Mammary epithelial cell (primary cell): ENCODE measurements at places on chromosomes 13 and 19.
A peak's percentile ranks its signal among the peaks of the same experiment; 100 is the strongest.

DNA sequence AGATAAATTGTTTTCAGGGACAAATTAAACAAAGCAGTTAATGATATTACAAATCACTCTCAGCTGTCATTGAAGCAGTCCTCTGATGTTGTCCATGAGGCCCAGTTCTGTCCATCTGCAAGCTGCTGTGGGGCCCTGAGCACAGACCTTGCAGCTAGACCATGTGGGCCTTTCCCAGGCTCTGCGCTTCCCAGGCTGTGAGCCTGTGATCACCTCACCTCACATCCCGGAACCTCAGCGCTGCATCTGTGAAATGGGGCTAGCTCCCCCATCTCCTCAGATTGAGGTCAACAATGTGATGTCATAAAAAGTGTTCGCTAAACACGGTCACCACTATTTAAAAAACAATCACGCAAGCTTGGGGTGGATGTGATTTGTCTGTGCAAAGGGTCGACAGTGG, 51.9 kb upstream of the UQCRFS1 start:
- DNase-seq, result no peak

DNA sequence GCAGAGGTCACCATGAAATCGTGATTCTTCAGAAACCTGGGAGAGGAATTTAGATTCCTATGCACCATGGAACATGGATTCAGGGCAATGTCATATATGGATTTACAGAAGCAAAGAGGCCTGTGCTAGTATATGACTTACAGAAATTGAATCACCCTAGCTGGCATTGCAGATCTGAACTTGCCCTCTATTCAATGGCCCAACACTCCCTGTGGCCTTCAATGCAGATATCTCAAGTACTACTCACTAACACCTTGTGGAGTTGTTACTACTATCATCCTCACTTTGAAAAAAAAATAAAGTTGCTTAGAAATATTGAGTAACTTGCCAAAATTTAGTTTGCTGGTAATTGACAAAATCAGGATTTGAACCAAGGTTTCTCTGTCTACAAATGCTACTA, 305.4 kb upstream of the SLITRK1 start:
- peak; percentile 33 for DNase-seq

DNA sequence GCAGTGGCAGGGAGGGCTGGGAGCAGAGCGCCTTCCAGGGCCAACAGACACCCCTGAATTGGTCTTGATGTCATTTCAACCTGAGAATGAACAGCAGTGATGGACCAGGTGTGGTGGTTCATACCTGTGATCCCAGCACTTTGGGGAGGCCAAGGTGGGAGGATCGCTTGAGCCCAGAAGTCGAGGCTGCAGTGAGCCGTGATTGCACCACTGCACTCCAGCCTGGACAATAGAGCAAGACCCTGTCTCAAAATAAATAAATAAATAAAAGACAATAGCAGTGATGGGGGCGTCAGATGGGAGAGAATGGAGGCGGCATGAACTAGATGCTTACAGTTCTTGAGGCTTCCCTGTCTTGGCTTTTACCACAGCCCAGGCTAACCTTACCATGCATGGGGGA, 46.1 kb upstream of the ONECUT3 start:
- DNase-seq, result no peak

DNA sequence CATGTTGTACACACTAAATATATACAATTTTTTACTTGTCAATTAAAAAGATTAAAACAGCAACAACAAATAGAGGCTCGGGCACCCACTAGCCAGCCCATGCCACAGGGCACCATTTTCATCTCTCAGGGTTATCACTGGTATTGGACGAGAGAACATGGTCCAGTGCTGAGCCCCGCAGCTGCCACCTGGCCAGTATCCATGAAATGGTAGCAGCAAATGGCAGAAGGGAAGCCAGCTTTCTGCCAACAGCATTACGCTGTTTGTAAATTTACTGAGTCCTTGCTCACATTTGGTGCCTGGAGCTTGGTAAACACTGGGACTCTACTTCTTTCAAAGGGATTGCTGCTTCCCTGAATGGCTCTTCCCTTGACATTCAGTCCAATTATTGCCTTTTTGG, 87.9 kb upstream of the WASF3 start:
- DNase-seq, result no peak

DNA sequence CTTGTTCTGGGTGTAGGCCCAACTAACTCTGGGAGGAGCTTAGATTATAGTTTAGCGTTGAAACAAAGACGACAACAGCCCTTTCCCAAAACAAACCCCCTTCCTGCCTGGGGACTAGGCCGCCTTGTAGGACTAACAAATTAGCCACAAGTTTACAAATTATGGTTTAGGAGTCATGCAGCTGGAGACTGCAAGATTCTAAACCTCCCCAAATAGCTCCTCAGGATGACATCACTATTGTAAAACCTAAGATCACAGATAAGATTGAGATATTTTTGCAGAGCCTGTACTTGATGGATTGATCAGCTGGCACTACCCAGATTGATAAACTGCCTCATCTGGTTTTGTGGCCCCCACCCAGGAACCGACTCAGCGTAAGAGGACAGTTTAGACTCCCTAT, 2.3 kb upstream of the SLC25A15 start:
- DNase-seq, result no peak

- no peak for DNase-seq
These were observed 14.3 kb downstream of the TM6SF2 start for GRCh38 chr19:19258589-19259338.

DNA sequence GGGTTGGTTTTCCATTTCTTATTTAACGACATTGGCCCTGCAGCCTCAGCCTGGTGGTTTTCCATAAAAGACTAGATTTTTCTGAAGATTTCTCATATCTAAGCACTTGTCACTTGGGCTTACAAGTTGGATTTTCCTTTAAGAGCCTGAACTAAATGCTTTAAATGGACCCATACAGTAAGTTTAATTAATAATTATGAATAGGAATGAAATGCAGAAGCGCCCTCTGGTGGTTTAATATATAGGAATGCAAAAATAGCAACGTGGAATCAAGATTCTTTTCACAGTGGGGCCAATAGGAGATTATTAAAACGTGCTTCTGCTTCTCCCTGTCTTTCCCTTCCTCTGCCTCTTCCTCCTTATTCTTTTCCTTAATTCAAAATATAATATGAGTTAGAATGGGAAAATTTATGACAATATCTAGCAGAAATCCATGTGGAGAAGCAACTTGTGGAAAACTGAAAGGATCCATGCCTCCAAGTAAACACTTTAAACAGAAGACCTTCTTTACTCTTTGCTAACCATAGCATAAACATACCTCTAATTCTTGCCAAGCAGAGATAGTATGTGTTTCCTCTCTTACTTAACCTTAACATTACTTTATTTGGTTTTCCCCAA, 324.0 kb downstream of the GPC5 start:
- DNase-seq, result peak; percentile 2

DNA sequence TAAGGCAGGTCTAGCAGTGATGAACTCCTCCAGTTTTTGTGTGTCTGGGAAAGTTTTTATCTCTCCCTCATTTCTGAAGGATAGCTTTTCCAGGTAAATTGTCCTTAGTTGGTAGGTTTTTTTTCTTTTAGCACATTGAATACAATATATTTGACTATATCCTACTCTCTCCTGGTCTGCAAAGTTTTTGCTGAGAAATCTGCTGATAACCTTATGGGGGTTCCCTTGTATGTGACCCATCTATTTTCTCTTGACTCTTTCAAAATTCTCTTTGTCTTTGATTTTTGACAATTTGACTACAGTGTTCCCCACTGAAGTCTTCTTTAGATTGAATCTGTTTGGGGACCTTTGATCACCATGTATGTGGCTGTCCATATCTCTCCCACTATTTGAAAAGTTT, 42.6 kb upstream of the ZNF507 start:
- DNase-seq, result no peak

- DNase-seq, result no peak
These were observed 16.7 kb downstream of the SSC5D start for GRCh38 chr19:55504981-55505380.

- DNase-seq, result no peak
These were observed 284.0 kb downstream of the OXGR1 start for GRCh38 chr13:96710166-96710862.

DNA sequence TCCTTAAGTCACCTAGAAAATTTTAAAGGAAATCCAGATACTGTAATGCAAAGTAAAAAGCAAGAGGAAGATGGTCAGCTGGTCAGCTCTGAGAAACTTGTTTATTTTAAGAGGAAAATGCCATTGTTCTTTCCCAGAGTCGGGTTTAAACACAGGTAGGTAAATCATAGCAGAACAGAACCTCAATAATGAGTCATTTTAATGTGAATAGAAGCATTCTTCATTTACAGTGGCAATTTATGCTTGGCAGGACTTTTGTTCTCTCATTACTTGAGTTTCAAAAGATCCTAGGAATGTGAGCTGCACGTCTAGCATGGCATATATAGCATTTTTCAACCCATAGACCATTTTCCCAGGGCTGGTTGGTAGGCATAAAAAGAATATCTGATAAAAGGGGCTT, 132.3 kb downstream of the LIG4 start:
- DNase-seq, result peak; percentile 54

DNA sequence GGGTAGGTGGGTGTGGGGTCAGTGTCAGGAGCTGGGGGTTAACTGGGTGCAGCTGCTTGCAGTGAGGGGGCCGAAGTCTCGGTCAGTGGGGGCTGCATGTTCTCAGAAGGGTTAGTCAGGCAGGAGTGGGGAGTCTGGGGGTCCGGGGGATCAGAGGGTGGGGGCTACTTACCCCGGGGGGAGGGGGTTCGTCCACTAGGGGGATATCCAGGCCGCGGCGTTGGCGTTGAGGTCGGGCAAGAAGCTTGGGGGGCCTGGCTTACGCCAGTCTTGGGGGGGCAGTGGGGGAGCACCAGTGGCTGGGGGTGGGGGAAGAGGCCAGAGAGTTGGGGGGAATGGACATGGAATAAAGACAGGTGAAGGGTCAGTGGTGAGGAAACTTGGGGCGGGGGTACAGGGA, 9.1 kb downstream of the KCNC3 start:
- no peak for DNase-seq

DNA sequence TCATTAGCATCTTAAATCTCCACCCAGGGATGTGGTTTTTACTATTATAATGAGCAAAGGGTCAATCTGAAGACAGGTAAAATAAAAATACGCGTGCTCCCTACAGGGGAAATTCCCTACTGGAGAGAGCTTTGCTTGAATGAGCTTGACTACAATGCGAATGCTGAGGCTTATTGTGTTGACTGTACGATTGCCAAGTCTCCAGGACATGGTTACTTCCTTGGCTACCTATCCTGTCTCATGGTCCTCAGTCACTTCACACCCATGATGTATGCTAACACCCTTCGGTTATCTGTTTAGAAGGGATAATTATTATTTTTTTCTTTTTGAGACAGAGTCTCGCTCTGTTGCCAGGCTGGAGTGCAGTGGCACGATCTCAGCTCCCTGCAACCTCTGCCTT, 61.7 kb downstream of the ZNF627 start:
- no peak for DNase-seq

DNA sequence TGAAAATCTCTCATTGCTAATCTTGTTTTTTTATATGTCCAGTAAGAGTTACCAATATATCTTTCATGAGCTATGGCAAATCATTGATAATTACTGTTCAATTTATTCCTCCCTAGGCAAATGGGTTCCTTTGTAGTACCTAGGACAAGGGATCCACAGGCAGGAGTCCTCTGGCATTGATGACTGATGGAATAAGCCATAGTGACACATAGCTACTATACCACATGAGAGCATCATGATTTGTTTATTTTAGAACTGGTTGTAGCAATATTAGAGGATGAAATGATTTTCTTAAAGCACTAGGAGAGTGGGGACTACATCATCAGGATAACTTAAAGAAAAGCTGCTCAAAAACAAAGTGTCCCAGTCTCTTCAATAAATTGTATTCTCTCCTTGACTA, 21.7 kb upstream of the MAB21L1 start:
- DNase-seq, result no peak

- peak; percentile 37 for DNase-seq
These were observed 1264.6 kb downstream of the PCDH9 start for GRCh38 chr13:65965501-65965900.

DNA sequence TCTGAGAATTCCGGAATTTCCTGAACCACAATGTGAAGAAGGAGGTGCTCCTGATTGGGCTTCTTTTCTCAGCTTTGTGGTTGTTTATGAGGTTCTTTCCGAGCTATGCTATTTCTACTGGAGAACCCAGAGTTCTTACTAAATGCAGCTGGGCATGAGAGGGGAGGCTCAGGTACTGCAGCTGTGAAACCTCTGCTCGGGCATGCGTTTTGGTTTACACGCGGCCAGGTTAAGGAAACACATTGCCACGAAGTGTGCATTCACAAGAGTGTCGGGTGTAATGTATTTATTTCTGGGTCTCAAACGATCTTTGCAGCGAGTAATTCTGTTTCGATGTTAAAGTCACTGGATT, 661 bp upstream of the MIR17HG start:
- peak; percentile 32 for DNase-seq

DNA sequence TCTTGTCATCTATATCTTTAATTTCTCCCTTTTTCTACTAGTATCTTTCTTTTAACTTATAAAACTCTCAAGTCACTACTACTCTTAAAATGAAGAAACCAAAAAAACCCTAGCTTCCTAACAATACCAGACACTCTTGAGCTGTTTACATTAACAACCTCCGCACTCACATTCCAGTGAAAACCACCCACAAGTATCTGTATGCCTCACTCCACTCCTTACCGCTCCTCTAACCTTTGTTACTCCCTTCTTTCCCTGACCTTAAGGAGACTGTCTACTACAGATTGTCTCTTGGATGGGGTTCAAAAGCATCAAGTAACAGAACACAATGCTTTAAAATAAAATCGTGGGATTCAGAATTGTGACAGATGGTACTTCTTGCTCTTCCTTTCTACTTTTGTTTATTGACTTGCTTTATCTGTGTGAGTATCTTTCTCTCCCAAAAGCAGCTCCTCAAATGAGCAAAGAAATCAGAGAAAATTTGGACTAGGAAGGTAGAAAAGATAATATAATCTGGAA, 110.0 kb upstream of the FBXL3 start:
- DNase-seq, result peak; percentile 20

DNA sequence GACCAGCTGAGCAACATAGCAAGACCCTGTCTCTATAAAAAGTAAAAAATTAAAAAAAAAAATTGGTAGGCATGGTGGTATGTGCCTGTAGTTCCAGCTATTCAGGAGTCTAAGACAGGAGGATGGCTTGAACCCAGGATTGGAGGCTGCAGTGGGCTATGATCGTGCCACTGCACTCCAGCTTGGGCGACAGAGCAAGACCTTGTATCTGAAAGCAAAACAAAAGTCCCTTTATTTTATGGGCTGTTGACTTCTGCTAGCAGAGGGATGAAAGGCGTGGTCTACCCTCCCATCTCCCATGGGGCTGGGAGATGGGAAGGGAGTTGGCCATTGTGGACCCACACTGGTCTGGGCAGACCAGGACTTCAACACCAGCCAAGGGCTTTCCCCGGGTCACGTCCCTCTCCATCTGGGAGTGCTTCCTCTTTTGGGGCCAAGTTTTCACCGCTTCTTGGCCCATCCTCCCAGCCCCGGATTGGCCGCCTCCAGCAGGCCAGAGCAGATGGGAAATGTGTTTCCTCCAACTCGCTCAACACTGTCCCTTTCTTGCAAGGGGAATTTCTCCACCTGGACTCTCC, 2.2 kb upstream of the TNFSF9 start:
- no peak for DNase-seq
